Cortex of kidney (tissue), 1 donor: ENCODE measurements at places on chromosomes 6 and 20.

DNA sequence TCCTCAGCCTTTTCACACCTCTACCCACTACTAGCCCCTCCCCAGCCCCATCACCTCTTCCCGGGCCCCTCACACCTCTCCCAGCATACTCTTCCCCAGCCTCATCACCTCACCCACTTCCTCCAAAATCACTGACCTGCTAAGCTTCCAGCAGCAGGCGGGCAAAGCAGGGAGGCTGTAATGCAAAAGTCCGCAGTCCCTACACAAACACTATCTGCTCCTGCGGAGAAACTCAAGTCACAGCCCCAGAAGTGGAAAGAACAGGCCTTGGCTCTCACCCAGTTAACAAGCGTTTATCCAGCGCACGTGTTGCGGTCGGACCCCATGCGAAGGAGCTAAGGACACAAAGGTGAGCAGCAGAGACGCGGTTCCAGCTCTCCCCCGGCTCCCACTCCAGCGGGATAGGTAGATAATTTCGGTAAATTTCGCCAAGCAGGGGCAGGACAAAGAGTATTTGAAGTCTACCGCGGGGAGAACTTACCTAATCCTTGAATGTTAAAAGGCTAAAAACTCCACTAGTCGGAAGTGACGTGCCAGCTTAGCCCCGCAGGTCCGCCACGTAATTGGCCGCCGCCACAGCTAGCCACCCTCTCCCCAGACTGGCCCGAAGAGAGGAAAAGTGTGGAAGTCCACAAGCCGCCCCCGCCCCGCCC is 728 bp upstream of the TRIM39 start:
- DNase-seq = no peak

GRCh38 chr6:125255201-125255600 is 46.6 kb downstream of the HDDC2 start:
- DNase-seq = no peak

DNA sequence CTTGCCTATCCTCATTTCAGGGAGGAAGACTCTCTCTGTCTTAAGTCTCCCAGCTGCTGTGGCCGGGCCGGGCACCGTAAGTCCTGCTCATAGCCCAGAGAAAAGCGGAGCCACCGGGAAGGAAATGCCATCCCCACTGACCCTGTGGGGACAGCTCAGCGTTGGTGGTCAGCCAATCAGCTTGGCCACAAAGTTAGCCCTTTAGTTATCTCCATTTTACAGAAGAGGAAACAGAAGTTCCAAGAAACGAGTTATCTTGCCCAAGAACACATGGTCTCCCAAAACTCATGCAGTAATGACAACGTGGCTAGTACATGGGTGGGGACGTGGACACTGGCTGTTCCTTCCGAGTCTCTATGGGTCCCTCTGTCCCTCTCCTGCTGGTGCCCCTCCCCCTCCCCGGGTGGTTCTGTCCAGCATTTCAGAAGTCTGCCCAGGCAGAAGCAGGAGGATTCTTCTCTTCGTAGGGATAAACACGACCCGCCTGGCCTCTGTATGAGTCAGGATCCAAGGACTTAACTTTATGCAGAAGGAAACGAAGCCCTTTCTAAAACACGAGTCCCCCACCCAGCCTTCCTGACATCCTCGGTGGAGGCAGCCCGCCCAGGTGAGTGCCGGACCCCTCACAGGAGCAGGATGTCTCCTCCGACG is 273.8 kb downstream of the CDH4 start:
- DNase-seq = no peak

- DNase-seq = no peak
These were observed 57.5 kb downstream of the LIN28B start for GRCh38 chr6:105014448-105014847.
